ENCODE measurements at places on chromosomes 13 and 19. TPM values are rescaled to one million over a fixed set of nuclear protein-coding genes. Genes with fewer than 3 reads are reported as not detected.

OR4F17 gene
- total RNA-seq, result not detected

CATSPERD gene
- not detected for total RNA-seq

- no peak for DNase-seq
- no peak overlapping the region for H3K27ac ChIP-seq
- H3K4me1 ChIP-seq, result peaks cover 14% of the 10 kb centered on the region
Measured at GRCh38 chr19:14525729-14526128, 3.7 kb upstream of the TECR start.

KLK14 gene
- not detected for total RNA-seq

DNA sequence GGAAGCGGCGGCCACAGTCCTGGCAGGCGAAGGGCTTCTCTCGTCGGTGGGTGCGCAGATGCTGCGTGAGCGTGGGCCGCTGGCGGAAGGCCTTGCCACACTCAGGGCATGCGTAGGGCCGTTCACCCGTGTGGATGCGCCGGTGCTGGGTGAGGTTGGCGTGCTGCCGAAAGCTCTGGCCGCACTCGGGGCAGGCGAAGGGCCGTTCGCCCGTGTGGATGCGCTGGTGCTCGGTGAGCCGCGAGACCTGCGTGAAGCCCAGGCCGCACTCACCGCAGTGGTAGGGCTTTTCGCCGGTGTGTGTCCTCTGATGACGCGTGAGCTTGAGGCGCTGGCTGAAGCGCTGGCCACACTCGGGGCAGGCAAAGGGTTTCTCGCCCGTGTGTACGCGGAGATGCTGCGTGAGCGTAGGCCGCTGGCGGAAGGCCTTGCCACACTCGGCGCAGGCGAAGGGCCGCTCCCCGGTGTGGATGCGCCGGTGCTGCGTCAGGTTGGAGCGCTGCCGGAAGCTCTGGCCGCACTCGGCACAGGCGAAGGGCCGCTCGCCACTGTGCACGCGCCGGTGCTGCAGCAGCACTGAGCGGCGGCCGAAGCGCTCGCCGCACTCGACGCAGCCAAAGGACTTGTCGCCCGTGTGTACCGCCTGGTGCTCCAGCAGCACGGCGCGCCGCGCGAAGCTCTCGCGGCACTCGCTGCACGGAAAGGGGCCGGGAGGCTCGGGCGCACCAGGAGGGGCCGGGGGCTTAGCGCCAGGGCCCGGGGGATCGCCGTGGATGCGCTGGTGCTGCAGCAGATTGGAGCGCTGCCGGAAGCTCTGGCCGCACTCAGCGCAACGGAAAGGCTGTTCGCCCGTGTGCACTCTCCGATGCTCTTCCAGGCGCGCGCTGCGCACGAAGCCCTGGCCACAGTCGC is 4.0 kb upstream of the UBE2M start:
- DNase-seq, result peak; percentile 93
- H3K27ac ChIP-seq, result no peak overlapping the region
- peaks cover 18% of the 10 kb centered on the region for H3K4me1 ChIP-seq
- no peaks in the 10 kb centered on the region for H3K36me3 ChIP-seq
- no peak overlapping the region for H3K4me3 ChIP-seq

NKG7 gene
- total RNA-seq, result not detected

DNA sequence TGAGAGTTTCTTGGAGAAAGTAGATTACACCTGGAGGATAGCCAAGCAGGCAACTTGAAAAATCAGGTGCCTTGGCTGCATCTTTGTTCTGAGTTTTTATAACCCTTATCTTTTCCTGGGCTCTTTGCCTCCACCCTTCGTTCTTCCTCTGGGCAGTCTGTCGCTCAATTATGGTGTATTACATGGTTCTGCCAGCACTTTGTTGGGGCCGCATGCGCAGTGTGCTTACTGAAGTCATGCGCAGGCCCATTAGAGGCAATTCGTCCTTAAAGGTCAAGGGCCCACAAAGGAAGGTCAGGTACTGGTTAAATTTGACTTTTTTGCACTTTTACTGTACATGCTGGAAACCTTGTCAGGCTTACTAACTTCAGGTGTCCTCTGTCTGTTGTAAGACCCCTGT is 761.9 kb upstream of the SLITRK5 start:
- no peaks in the 10 kb centered on the region for H3K4me1 ChIP-seq
- H3K27me3 ChIP-seq, result no peaks in the 10 kb centered on the region
- DNase-seq, result no peak
- H3K36me3 ChIP-seq, result no peaks in the 10 kb centered on the region
- H3K27ac ChIP-seq, result no peak overlapping the region
- no peak overlapping the region for H3K4me3 ChIP-seq

NBEA gene
- total RNA-seq, result 9.7 TPM

GRCh38 chr19:48102870-48103751 is 7.5 kb downstream of the PLA2G4C start:
- no peak for DNase-seq
- no peaks in the 10 kb centered on the region for H3K36me3 ChIP-seq
- peaks cover 2% of the 10 kb centered on the region for H3K27me3 ChIP-seq
- H3K4me3 ChIP-seq, result no peak overlapping the region
- H3K27ac ChIP-seq, result no peak overlapping the region

KLF5 gene
- total RNA-seq, result 7.0 TPM

GGACT gene
- total RNA-seq, result 11.3 TPM

DNA sequence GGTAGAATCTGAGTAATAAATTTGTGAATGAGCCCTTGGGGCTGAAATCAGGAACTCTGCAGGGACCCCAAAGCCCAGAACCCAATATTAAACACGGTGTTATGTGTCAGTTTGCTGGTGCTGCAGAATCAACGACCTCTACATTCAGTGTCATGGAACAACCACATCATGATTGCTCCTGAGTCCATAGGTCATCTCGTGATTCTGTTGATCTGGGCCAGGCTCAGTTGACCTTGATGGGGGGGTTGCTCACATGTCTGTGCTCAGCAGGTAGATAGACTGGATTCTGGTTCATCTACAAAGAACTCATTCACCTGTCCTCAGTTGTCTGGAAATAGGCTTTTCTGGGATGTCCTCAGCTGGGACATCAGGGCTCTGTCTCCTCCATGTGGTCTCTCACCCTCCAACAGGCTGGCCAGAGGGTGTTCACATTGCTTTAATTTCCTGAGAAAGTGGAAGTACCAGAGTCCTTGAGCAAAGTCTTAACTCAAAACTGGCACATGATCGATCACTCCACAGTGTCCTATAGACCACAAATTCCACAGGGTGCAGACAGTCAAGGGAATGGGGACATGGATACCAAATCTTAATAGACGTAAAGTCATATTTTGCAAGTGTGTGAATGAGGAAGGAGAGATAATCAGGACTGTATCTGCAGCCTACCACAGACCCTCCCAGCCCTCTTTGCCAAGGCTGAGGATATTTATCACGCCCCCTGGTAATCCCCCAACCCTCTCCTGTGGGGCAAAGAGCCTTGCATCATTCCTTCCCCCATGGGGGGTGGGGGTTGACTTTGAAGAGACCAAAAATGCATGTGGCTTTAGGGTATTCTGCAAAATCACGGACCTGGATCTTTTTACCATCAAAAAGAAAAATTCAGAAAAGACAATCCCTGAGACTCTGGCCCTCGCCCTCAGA is 39.3 kb upstream of the IGFL1 start:
- H3K36me3 ChIP-seq, result no peaks in the 10 kb centered on the region
- H3K4me3 ChIP-seq, result no peak overlapping the region
- H3K4me1 ChIP-seq, result peaks cover 24% of the 10 kb centered on the region
- DNase-seq, result no peak
- peaks cover 20% of the 10 kb centered on the region for H3K27me3 ChIP-seq

DNA sequence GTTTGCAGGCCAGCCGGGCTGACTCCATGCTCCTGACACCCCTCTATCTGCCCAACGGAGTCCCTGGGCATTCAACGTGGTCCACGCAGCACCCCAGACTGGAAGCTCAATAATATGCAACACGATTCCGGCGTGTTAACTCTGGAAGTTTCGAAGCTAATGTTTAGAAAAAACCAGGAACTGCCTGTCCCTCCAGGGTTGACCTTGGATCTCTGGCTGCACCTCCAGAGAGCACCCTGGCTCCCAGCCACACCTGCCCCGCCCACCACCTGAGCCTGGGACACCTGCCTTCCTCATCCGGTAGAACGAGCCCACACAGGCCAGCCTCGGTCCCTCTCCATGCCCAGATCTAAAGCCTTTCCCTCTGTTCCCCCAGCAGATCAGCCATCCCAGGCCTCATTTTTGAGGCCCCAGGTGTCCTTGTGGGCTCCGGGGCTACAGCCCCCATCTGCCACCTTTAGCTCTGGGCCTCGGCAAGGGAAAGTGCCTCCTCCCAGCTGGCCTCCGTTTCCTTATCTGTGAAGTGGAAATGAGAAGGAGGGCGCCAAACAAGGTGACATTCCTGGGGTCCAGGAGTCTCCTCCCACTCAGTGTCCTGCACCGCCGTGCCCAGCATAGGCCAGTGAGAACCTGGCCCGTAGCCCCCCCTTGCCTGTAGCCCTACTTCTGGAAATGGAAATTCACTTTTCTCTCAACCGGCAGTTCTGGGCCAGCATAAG is 38.7 kb downstream of the KLF2 start:
- no peak overlapping the region for H3K4me3 ChIP-seq
- DNase-seq, result no peak
- no peak overlapping the region for H3K27ac ChIP-seq
- peaks cover 5% of the 10 kb centered on the region for H3K36me3 ChIP-seq
- H3K4me1 ChIP-seq, result no peaks in the 10 kb centered on the region

- H3K27me3 ChIP-seq, result no peaks in the 10 kb centered on the region
- H3K27ac ChIP-seq, result peak overlapping the region; percentile 91
- peaks cover 55% of the 10 kb centered on the region for H3K4me1 ChIP-seq
- H3K36me3 ChIP-seq, result peaks cover 4% of the 10 kb centered on the region
Measured at GRCh38 chr19:1214299-1214861, 8.8 kb downstream of the STK11 start.

DAND5 gene
- total RNA-seq, result 0.57 TPM

GRCh38 chr13:26987486-26988013 is 184.1 kb downstream of the USP12 start:
- no peaks in the 10 kb centered on the region for H3K36me3 ChIP-seq
- H3K4me3 ChIP-seq, result no peak overlapping the region
- no peak overlapping the region for H3K27ac ChIP-seq
- peaks cover 6% of the 10 kb centered on the region for H3K27me3 ChIP-seq
- no peak for DNase-seq

- no peaks in the 10 kb centered on the region for H3K36me3 ChIP-seq
- no peaks in the 10 kb centered on the region for H3K4me1 ChIP-seq
- H3K27ac ChIP-seq, result no peak overlapping the region
- DNase-seq, result no peak
- H3K27me3 ChIP-seq, result peaks cover 24% of the 10 kb centered on the region
Measured at GRCh38 chr13:38535261-38535660, 151.6 kb upstream of the FREM2 start.

CDX2 gene
- not detected for total RNA-seq

DNA sequence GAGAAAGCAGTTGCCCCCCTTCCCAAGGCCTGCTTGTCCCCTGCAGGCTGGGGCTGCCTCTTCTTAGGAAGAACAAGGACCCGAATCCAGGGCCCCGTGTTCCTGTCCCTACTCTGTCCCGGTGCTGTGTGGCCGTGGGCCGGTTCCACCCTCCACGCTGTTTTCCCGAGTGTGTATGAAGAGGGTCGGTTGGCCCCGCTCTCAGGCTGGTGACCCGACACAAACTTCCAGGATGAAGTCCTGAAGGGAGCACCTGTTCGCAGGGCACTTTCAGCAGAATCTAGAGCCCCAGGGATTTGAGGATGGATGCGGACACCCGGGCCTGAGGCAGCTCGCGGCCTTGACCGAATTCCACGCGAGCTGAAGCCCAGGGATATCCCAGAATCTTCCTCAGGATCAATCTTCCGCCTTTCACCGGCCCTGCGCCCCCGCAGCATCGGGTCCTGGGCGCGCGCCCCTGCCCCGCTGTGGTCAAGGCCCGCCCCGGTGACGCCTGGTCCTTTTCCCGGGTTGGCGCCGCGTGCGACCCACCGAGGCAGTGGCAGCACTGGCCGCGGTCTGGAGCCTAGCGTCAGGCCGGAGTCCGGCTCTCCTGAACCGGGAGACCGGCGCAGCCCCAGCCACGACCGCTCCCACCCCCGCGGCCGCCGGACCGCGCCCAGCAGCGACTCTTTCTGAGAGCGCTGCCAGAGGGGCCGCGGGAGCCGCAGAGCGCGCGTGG is 528 bp upstream of the CHST8 start:
- H3K4me3 ChIP-seq, result peak overlapping the region; percentile 43
- H3K27me3 ChIP-seq, result peaks cover 61% of the 10 kb centered on the region
- peaks cover 3% of the 10 kb centered on the region for H3K4me1 ChIP-seq
- peaks cover 1% of the 10 kb centered on the region for H3K36me3 ChIP-seq
- DNase-seq, result peak; percentile 90

ZNF302 gene
- total RNA-seq, result 19.5 TPM

- peaks cover 38% of the 10 kb centered on the region for H3K36me3 ChIP-seq
- no peak for DNase-seq
- no peak overlapping the region for H3K27ac ChIP-seq
- H3K4me1 ChIP-seq, result no peaks in the 10 kb centered on the region
Measured at GRCh38 chr19:37551129-37551993, 43.2 kb downstream of the ZNF571 start.

DNA sequence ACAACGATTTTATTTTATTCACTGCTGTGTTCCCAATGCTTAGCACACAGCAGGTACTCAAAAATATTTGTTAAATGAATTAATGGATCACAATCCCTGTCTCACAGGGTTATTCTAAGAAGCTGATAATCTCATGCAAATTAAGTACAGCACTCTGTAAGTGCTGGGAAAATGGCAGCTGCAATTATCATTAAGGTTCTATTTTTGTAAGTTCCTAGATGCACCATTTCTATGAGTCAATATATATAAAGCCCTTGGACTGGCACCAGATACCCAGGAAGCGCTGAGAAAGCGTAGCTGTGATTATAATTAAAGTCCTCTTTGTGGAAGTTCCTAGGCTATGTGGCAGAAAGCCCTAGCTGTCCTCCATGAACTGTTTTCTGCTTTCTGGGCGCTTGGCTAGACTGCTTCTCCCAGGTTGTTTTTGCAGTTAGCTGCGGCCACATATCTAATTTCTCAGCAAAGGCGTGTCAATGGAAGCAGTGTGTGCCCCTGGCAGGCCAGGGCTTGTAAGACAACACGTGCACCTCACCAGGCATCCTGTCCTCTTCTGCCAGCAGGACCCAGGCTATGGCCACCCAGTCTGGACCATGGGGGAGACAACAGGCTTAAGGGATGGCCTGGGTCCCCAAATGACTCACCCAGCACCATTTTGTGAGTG is 5.2 kb upstream of the SRRM5 start:
- peaks cover 6% of the 10 kb centered on the region for H3K36me3 ChIP-seq
- DNase-seq, result no peak
- H3K27me3 ChIP-seq, result no peaks in the 10 kb centered on the region
- H3K27ac ChIP-seq, result no peak overlapping the region

GRCh38 chr19:43329989-43330388 is 23.5 kb upstream of the CD177 start:
- H3K36me3 ChIP-seq, result no peaks in the 10 kb centered on the region
- no peak overlapping the region for H3K4me3 ChIP-seq
- H3K27me3 ChIP-seq, result peaks cover 1% of the 10 kb centered on the region
- H3K27ac ChIP-seq, result no peak overlapping the region

PABPC3 gene
- 0.18 TPM for total RNA-seq

GRCh38 chr13:43054803-43055802 is 31.7 kb downstream of the DNAJC15 start:
- H3K27ac ChIP-seq, result no peak overlapping the region
- no peaks in the 10 kb centered on the region for H3K27me3 ChIP-seq
- H3K4me1 ChIP-seq, result peaks cover 9% of the 10 kb centered on the region
- no peaks in the 10 kb centered on the region for H3K36me3 ChIP-seq
